ENCODE measurements at places on chromosomes 4 and X. TPM values are rescaled to one million over a fixed set of nuclear protein-coding genes. Genes with fewer than 3 reads are reported as not detected.
A peak's percentile ranks its signal among the peaks of the same experiment; 100 is the strongest.

GRCh38 chr4:15682242-15683142 is 865 bp downstream of the FAM200B start:
- DNase-seq: no peak

GRCh38 chr4:128930051-128930450 is 120.6 kb downstream of the JADE1 start:
- DNase-seq: no peak

GRCh38 chrX:3066555-3066954 is 25.3 kb downstream of the ARSF start:
- DNase-seq: peak; percentile 22

Gene GDPD2
- not detected for total RNA-seq

DNA sequence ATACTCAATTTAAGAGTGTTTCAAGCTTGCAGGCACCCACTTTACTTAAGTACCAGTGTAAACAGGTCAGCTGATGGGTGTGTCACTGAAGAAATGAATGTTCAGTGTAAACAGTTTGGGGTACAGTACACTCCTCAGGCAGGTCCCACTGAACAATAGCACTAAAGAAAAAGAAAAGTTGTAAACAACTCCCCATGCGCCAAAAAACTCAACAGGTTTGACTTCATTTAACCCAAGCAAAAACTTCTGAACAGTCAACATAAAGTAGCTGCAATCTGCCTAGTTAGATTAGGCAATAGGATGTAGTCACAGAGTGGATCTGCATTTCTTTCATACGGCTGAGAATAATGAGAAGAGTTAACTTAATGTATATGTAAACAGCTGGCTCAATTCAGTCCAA is 93.2 kb downstream of the FAM13A start:
- DNase-seq: peak; percentile 79

Gene RIPPLY1
- total RNA-seq: not detected

DNA sequence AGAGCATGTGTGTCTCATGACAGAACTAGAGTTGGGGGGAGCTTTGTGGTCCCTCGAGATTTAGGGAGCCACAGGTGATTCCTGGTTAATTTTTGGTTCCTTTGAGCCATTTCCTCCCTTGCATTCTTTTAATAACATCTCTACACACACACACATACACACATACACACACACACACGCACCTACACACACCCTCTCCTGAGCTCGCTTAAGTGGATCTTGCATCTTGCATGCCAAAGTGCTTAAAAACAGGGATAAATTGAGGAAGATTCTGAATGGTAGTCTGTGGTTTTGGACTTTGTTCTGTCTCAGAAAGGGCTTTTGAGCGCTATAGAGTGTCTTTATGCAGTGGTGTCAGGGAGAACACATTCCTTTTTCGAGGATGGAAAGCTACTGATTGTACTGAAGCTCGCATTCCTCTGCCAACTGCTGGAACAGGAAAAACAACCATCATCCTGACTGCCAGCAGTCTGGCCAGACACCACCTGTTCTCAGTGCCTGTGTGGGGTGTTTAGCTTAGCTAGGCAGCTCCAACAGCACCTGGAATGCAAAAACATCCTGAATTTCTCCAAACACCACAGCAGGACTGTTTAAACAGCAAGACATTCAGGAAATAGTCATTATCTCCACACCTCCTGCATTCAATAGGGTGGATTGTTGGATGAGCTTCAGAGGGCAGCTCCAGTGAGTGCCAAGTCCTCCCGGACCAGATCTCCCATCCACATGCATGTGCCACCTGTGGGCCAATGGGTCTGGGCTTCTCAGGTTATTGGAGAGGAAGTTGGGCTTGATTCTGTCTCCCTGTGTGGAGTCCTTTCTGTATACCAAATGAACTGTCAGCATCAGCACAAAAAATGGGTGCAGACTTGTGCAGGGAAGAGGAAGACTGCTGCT is 21.9 kb upstream of the IGFBP7 start:
- no peak for DNase-seq

Gene BEX1
- total RNA-seq: not detected

- no peak for DNase-seq
Measured at GRCh38 chrX:44922980-44923379, 50.0 kb downstream of the KDM6A start.

Gene CD40LG
- not detected for total RNA-seq

DNA sequence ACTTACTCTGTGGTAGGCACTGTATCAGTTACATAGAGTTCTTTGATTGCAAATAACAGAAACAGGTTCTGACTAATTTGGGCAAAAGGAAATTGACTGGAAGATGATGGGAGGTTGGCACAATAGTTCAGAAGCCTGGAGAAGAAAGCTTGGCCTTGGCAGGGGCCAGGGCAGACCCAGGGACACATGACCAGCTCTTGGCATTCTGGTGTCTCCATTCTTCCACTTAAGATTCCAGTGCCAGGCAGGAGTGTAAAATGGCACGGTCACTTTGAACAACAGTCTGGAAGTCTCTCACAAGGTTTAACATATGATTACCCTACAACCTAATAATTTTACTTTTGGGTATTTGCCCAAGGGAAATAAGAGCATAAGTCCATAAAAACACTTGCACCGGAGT is 175.9 kb downstream of the BCOR start:
- no peak for DNase-seq

Gene CENPVL2
- total RNA-seq: not detected

DNA sequence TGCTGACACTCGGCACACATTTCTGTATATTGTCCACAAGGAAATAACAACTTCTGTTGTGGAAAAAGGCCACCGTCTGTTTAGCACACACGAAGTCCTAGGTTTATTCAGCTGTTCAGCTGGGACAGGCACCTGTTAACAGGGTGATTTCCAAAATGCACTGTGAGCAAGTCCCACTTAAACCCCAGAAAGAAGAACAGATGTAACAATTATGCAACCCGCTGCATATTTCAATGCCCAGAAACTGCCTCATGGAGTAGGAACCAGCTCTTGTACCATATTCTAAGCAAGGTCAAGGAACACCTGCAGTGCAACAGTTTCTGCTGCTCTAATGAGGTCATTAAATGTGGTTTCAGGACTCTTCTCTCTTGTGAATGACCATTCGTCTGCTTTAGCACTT is 77.1 kb downstream of the GEMIN8 start:
- DNase-seq: no peak

Gene CHIC1
- total RNA-seq: 7.2 TPM

DNA sequence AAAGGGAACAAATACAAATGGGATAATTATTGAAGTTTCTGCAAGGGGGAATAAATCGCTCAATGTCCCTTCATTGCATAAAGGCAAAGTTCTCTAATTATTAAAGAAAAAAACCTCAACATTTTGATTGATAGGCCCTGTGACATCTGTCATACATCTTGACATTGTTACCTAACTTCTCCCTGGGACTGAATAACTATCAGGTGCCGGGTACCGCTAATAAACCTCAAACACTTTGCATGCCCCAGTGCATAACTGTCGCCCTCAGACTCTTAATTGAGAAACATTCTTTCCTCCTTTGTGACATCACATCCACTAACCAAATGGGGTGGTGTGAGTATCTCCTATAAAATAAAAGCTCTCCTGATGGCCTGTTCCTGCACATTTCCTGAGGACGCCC is at the start of gene ADAM29:
Gene ADAM29, plus strand, starts transcription at position 301 of the 400 bp plus-strand sequence. CDS start 57,168 bp downstream, outside the sequence.
- DNase-seq: no peak

Gene MAGEB17
- not detected for total RNA-seq

- peak; percentile 14 for DNase-seq
Measured at GRCh38 chrX:28099166-28099565, 117.9 kb upstream of the DCAF8L1 start.

GRCh38 chr4:142845293-142846107 is 601 bp downstream of the INPP4B start:
- DNase-seq: peak; percentile 29

GRCh38 chrX:53265771-53266574 is 15.4 kb downstream of the IQSEC2 start:
- peak; percentile 43 for DNase-seq

Gene ENPEP
- total RNA-seq: 0.51 TPM

Gene TSPAN5
- 75.5 TPM for total RNA-seq

- DNase-seq: no peak
Measured at GRCh38 chr4:128862608-128863311, 53.3 kb downstream of the JADE1 start.

GRCh38 chr4:81914623-81915022 is 442.9 kb upstream of the RASGEF1B start:
- DNase-seq: no peak

DNA sequence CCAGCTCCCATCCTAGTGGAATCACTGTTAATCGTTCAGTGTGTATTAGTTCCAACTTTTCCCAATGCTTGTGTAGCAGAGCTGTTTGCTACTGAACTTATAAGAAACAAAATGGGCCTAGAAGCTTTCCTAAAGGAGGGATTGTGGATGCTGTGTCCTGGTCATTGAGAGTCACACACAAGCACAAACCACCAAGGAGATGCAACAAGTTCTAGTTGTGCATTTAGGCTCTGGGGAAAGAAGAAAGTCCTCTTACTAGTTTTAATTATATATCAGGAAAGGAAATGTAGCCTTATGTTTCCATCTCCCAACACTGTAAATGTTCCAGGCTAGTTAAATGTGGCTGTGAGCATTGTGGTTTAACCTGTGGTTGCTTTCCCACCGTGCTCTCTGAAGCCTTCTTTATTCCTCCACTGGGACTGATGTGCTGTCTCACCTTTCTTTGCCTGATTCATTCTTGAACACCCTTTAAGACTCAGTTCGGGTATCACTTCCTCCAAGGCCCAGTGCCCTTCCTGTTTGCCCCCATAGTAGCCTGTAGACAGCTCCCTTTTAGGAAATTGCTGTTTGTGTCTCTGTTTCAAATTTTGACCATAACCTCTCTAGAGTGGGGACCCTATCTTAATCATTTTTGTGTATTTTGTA is 34.3 kb downstream of the ATP10D start:
- DNase-seq: peak; percentile 68

DNA sequence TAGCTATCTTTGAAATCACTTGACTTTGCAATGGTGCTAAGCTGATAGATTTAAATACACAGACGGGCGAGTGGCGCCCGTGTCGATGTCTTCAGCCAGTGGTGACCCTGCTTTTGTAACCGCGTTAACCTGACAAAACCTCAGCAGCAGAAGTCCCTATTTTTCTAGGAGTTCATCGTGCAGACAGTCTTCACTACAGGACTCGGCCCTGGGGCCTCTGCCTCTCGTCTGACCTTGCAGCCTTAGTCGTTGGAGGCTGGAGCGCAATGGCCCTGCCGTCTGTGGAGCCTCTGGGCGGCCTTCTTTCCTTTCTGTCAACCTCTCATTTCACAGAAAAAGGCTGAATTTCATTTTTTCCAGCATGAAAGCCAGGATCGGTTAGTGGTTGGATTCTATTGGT is 57.9 kb downstream of the CPLX1 start:
- no peak for DNase-seq

Gene GABRG1
- total RNA-seq: not detected

DNA sequence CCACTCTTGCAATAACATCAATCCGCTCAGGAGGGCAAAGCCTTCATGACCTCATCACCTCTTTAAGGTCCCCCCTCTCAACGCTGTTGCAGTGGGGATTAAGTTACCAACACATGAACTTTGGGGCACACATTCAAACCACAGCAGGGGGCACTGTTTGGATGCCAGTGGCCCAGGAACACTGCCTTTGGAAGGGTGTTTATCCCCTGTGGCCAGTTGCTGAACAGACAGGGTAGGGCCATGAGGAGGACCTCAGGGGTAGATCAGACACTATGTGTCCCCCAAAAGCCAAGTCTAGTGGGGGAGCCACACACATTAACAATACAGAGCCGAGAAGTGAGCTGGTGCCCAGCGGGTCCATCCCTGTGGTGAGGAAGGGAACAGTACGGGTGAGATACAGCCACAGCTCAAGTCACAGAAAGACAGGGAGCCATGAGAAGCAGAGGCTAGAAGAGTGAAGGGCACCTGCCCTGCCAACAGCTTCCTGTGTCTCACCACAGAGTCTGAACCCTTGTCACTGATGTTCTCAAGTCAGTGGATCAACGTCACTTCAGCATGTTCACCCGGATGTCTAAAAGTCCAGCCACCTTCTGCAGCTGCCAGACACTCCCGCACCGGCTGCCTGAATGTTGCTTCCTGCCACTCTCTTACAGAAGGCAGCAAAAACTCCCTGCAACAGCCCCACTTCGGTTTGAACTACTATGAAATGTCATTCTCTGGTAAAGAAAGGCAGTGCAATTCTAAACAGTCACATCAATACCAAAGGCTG is 19.9 kb upstream of the MXD4 start:
- DNase-seq: no peak

Gene ZFP92
- total RNA-seq: 0.17 TPM

Gene MAGEA2B
- not detected for total RNA-seq

GRCh38 chr4:182619660-182620059 is 297.5 kb downstream of the DCTD start:
- no peak for DNase-seq

DNA sequence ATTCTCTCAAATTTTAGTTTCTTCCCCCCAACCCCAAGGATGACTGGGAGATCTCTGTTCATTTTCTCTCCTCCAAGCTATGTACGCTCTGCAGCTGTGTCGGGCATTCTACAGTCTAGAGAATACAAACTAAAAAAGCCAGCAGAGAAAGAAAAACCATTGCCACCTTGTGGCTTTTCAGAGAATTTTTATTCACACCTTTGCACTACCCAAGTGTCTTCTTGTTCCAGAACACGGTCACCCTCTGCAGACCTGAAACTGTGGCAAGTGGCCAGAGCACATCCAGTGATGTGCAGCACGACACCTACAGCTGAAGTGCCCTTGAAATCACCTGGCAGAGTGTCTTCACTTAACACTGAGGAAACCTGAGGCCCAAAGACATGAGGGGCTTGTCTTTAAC is 68.6 kb downstream of the CHST7 start:
- DNase-seq: peak; percentile 62

- no peak for DNase-seq
Measured at GRCh38 chrX:44843753-44844152, at the start of gene DUSP21. DUSP21 (plus strand) TSS chrX:44844021; CDS start chrX:44844133, 112 bp downstream.

Gene RTL3
- total RNA-seq: not detected

Gene TENM3
- 3.6 TPM for total RNA-seq

DNA sequence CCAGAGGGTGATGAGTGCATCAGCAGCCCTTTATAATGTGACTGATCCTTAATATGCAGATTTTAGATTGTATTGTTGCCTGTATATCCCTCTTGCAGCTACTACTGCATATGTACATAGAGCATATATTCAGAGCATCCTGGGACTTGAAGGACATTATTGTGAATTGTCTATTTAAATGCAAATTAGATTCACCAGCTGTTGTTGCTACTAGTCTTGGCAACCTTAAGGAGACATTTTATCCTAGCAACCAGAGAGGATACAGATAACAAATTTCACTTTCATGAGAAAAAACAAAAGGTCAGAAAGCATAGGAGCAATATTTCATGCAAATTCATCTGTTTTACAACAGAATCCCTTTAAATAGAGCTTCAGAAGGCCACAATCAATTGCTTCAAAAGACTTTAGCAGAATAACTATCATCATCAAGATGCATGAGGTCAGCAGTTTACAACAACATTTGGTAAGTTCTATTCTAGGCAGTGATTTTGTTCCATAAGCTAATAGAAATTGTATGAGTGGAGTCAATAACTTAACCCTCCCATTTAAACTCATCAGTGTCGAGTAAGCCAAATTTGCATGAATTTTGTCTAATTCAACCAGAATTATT is 148.6 kb downstream of the GC start:
- DNase-seq: no peak

DNA sequence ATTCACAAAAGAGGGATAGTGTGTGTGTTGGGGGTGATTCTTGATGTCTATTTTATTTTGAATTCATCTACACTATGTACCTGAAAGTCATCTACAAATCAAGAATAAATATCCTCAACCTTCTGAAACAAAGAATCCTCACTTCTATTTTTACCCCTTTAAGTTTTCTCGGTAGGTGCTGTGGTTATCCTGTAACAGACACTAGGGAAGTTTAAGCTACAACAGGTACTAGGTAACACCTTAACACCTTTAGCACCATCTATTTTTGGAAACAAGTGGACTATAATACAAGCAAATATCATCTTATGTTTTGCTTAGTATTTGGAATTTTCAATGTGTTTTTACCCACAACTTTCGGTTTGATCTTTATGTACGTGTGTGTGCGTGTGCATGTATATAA is 12.0 kb upstream of the BDH2 start:
- DNase-seq: no peak
